ENCODE measurements at places on chromosomes 5 and 9. TPM values are rescaled to one million over a fixed set of nuclear protein-coding genes. Genes with fewer than 3 reads are reported as not detected.
A peak's percentile ranks its signal among the peaks of the same experiment; 100 is the strongest.

Gene RMRP
- total RNA-seq = 37,648 TPM

GRCh38 chr9:120464176-120464886, 115.6 kb downstream of the CDK5RAP2 start:
- DNase-seq = no peak

Gene C9
- not detected for total RNA-seq

GRCh38 chr5:141369994-141370848, at the start of gene PCDHGB3:
Gene PCDHGB3 (plus strand): TSS chr5:141370242. CDS start chr5:141370395, 153 bp downstream.
- peak; percentile 29 for DNase-seq

Gene PCDHGA3
- 0.13 TPM for total RNA-seq

DNA sequence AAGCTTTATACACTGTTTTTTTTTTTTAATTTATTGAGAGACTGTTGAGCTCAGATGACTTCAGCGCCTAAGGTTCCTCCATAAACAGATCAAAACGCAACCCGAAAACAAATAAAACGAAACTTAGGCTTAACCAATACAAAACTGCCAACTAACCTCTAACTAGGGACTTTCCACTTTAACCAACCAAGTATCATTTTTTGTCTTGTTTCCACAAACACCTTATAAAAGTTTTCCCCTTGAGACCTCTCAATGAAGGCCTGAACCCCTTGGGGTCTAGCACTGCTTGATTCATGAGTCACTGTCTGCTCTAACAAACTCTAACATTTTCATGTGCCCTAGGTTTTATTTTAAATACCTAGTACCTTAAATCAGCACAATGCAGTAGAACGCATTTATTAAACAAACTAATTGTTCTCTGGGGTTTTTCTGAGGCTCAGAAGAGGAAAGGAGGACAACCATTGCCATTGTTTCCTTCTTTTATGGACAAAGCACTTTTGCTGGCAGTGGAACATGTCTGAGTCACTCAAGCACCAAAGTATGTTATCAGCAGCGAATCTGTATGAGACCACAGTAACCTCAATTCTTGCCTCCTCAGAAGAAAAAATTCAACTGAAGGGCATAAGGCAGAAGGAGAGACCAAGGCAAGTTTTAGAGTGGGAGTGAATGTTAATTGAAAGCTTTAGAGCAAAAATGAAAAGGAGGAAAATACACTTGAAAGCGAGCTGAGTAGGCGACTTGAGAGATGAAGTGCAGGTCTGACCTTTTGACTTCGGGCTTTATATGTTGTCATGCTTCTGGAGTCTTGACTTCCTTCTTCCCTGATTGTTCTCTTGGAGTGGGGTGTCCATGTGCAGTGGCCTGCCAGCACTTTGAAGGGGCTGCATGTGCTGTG, 97.7 kb upstream of the HCN1 start:
- no peak for DNase-seq

- peak; percentile 42 for DNase-seq
Observed at GRCh38 chr5:137051161-137051560, 448.0 kb downstream of the SPOCK1 start.

Gene GALNT12
- total RNA-seq = 2.6 TPM

DNA sequence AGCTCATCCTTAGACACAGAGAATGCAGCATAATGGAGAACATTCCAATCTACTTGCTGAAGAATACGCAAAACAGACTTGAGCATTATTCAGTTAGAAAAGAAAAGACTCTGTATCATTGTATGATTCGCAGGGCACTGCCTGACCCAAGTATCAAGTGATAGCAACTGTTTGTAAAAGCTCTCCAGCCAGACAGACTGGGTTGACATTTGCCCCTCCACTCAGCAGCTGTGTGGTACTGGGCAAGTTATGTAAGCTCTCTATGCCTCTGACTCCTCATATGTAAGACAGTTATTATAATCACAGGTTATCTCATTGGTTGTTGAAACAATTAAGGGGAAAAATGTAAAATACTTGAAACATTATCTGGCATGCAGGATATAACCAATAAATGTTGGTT, 505.0 kb downstream of the ELAVL2 start:
- no peak for DNase-seq

Gene TMOD1
- total RNA-seq = not detected
